ENCODE measurements at places on chromosomes 4 and X.

- DNase-seq, result no peak
These were observed 121.6 kb upstream of the STK26 start for GRCh38 chrX:131901546-131901945.

DNA sequence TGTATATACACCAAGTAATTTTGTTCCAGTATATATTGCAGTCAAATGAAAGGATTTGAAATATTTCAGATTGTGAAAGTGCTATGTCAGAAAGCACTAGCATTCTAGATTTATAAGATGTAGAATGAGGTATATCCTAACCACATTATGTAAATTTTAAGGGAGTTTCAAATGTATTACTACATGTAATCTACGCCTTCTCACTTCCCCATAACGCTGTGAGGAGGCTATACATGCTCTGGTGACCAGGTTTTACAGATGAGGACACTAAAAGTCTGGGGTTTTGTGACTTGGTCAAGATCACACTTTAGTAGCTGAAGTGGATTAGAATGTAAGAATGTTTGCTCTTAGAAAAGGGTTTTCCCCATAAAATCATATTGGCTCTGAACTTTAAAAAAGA lies 8.1 kb downstream of the ENPEP start:
- DNase-seq, result no peak

- DNase-seq, result no peak
These were observed 109.4 kb downstream of the GPR143 start for GRCh38 chrX:9656277-9656676.

- no peak for DNase-seq
These were observed 163.7 kb upstream of the SPANXC start for GRCh38 chrX:141405853-141406492.

DNA sequence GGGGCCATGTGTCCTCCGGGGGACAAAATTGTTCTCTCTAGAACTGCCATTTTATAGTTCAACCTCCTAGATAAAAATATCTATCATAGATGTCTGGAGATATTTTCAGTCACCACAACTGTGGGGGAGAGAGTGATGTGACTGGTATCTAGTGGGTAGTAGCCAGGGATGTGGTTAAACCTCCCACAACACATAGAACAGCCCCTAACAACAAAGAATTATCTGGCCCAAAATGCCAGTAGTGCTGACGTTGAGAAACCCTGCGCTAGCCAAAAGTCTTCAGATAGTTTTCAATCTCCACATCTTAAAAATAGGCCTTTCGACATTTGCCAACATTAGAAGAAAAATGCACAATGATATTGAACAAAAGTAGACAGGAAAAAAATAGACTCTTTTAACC lies 19.0 kb upstream of the SUPT20HL2 start:
- no peak for DNase-seq

DNA sequence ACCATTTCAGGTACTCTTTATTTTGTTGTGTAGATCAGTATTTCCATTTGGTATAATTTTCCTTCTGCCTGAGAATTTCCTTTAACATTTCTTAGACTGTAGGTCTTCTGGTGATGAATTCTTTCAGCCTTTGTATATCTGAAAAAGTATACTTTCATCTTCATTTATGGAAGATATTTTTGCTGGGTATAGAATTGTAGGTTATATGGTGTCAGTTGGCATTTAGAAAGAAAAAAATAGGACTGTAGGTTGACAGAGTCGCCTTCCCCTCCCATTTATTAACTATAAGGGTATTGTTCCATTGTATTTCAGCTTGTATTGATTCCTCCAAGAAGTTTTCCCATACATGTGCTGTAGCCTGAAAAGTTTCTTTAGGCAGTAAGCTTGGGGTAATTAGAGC lies 71.9 kb downstream of the KDM6A start:
- DNase-seq, result no peak

DNA sequence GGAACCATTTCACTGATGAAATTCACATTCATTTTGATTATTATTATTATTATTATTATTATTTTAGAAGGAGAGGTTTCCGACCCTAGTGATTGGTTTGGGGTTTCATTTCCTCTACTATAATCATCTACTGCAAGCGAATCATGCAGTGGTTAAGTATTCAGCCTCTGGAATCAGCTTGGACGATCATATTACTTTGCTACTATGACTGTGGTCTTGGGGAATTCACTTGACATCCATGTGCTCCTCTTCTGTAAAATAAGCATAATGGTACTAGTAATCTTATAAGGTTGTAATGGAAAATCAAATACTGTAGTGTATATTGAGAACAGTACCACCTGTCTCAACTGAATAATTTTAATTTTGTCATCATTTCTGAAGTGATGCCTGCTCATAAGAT lies 132.1 kb upstream of the SLC4A4 start:
- DNase-seq, result no peak

DNA sequence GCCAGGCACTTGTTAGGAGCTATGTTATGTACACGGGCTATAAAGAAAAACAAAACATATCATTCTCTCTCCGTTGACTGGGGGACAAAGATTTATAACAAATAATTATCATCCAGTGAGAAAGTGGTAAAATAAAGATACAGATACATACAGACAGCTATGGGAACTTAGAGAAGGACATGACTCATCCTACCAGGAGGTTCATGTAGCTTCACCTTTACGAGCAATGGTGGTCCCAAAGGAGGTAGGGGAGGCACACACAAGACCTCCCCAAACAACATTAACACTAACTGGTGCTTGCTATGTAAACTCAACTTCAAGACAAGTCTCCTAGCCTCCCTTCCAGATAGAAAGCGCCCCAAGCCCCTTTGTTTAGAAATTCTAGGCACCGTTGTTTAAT lies 8.9 kb downstream of the AMBN start:
- DNase-seq, result no peak

DNA sequence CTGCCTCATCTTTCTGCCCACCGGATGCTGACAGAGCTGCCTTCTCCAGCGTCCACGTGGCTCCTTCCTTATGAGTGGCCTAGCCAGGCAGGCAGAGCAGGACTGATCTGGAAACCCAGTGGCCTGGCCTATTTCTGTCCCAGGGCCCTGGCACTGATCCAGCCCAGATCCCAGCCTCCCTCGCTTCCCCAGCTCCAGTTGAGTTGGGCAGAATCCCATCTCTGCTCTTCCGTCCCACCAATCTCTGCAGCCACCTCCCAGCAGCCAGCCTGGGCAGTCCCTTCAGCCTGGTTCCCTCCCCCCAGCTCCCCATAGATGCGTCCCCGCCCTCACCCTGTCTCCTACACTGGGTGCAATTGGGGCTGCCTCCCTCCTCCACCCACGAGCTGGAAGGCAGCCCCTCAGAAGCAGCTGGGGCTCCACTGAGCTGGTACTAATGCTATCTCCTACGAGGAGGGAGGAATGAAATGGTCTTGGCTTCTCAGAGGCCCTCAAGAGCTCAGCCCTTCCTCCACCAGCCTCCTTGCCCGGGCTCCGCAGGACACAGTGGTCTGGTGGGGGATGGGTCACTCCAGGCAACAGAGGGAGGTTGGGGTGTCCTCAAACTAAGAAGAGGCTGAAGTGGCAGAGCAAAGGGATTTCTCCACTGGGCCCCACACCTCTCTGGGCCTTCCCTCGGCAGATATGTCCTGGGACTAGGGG lies 94.2 kb downstream of the PJA1 start:
- no peak for DNase-seq

Data from left renal cortex interstitium (tissue), 4 donors.